ENCODE measurements at places on chromosomes 6 and 20.

DNA sequence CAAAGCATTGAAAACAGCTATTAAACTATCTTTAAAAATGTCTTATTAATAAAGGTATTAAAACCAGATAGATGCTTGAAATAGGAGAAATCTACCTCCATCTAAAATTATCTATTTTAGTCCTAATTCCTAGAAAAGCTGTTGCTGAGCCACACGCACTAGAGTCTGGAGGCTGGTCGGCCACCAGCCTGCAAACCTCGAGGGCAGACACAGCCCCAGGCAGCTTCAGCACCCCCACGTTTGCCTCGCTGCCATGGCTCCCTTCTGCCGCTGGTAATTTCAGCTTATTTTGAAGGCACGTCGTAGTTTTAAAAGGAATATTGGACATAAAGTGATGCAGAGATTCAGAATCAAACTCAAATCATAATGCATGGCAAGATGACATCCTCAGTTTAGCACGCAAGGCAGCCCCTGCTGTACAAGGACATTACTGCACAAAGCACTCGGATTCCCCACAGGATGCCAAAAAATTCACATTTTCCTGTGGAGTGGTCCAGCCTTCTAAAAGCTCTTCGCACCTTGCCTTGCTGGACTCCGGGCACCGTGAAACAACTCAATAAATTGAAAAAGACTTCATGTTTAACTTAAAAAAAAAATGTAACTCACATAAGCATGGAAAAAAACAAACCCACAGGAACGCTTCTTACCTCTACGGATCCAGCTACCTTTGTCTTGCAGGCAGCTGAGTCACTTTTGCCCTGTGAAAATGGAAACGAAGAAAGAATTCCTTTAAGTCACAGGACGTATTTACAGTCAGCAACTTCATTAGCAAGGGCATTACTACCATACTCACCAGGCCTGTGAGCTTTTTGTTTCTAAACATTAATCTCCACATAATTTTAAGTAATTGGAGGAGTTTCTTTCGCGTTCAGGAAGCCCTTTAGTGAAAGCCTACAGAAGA lies 143.4 kb upstream of the RPS6KA2 start:
- no peak for DNase-seq

DNA sequence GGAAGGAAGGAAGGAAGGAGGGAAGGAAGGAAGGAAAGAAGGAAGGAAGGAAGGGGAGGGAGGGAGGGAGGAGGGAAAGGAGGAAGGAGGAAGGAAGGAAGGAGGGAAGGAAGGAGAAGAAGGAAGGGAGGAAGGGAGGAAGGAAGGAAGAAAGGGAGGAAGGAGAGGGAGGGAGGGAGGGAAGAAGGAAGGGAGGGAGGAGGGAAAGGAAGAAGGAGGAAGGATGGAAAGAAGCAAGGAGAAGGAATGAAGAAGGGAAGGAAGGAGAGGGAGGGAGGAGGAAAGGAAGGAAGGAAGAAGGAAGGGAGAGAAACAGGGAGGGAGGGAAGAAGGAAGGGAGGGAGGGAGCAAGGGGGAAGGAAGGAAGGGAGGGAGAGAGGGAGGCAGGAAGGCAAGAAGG lies 204.9 kb downstream of the PHACTR1 start:
- DNase-seq, result no peak

DNA sequence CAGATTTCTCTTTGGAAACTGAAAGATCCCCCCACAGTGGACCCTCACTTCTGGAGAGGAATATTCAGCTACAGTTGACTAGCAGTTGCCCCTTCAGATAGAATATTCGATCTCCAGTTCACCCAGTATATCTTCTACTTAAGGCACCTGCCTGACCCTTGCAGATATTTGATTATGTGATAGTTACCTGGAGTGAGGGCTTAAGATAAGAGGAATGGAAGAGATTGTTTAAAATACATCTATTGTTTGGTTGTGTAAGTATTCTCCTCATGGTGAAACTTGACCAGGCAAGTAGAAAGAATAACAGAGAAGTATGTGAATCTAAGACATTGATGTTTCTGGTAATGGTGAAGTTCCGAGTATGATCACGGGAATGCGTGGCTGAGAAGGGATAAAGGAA lies 1.6 kb upstream of the ZCCHC3 start:
- no peak for DNase-seq

DNA sequence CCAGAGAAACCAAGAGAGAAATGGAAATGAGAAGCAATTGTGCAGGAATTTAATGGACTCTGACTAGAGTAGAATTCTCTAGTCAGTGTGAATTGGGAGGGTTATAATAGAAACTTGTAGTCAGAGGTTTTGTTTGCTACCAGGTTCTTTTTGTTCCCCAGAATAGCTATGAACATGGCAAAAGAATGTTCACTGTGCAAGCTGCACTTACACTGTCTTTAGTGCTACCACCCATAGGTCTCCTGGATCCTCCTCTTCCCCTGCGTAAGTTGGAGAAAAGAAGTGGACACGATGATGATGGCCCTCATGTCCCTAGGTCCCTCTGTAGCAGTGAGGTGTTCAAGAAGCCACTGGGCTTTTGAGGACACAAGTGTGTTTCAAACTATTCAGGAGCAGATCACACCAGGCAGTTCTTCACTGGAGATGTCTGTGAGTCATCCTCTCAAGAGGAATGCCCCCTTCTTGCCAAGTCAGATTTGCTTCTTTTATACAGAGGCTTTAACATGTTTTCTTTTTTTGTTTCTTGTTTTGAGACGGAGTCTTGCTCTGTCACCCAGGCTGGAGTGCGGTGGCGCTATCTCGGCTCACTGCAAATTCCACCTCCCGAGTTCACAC lies 47.6 kb upstream of the SMIM8 start:
- no peak for DNase-seq

- no peak for DNase-seq
Measured at GRCh38 chr6:22284666-22285065, 12.2 kb downstream of the PRL start.

DNA sequence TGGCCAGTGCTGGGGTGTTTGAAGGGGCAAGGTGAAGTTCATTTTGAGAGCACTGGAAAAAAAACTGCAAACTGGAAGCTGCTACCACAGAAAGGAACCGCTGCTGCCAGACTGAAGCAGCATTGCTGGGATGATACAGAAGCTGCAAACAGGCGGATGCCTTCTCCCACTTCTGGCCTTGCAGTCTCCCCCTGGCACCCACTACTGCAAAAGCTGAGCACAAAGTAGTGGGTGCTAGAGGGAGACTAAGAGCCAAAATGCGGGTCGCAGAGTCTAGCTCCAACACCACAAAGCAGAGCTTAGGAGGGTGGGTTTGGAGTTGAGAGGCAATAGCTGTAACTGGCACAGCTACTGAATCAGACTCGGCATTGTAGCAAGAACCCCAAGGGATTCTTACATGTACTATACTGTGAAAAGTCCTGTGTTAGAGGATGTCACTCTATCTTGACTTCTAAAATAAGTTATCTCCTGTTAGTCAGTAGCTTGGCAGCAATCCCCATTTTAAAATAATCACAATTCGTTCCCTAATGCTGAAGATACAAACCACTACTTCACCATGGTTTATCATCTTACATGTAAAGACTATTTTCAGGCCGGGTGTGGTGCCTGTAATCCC lies 44.0 kb upstream of the COL21A1 start:
- no peak for DNase-seq

- DNase-seq, result no peak
Measured at GRCh38 chr6:135108692-135109091, 54.1 kb upstream of the HBS1L start.

GRCh38 chr6:81023007-81023582 lies 729.4 kb downstream of the TENT5A start:
- no peak for DNase-seq

GRCh38 chr6:116667623-116668022 lies 943 bp downstream of the ZUP1 start:
- DNase-seq, result no peak

DNA sequence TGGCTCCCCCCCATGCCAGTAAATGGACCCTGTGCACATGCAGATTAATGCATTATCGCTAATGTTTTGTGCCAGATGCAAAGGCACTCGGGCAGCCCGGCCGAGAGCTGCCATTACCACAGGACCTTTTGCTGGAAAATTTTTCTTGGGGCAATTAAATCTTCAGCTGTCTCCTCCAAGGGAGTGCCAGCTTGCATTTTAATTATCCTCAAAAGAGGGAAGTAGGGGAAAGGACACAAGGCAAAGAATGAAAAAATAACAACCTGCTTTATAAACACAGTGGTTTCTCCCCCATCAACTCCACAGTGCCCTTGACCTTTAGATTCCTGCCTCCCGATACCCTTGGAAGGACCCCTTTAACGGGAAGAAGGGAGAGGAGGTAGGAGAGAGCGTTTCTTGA lies 48.2 kb downstream of the PDYN start:
- DNase-seq, result no peak

GRCh38 chr6:48078120-48078519 lies 32.9 kb downstream of the PTCHD4 start:
- DNase-seq, result no peak

- no peak for DNase-seq
Measured at GRCh38 chr6:71035871-71036270, 79.0 kb upstream of the B3GAT2 start.

DNA sequence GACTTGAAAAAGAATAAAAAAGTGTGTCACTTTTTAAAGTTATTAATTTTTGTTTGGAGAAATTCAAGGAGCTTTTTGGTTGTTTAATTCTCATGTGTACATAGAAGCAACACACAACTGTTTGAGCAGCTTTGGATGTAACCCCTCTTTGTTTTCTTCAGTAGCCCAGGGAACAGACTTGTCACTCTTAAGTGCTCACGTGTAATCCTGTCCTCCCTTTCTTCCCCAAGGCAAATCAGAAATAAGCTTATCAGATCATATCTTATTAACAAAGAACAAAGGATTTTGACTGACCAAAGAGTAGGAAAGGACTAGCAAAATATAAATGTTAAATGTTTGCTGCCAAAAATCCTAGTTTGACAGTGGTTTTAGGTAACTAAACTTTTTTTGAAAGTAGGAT lies 7.3 kb upstream of the FLRT3 start:
- no peak for DNase-seq

GRCh38 chr6:49550492-49551077 lies at the start of gene C6orf141:
TSS of gene C6orf141 (plus strand) at chr6:49550668. CDS start at chr6:49550793, 125 bp downstream.
- no peak for DNase-seq

DNA sequence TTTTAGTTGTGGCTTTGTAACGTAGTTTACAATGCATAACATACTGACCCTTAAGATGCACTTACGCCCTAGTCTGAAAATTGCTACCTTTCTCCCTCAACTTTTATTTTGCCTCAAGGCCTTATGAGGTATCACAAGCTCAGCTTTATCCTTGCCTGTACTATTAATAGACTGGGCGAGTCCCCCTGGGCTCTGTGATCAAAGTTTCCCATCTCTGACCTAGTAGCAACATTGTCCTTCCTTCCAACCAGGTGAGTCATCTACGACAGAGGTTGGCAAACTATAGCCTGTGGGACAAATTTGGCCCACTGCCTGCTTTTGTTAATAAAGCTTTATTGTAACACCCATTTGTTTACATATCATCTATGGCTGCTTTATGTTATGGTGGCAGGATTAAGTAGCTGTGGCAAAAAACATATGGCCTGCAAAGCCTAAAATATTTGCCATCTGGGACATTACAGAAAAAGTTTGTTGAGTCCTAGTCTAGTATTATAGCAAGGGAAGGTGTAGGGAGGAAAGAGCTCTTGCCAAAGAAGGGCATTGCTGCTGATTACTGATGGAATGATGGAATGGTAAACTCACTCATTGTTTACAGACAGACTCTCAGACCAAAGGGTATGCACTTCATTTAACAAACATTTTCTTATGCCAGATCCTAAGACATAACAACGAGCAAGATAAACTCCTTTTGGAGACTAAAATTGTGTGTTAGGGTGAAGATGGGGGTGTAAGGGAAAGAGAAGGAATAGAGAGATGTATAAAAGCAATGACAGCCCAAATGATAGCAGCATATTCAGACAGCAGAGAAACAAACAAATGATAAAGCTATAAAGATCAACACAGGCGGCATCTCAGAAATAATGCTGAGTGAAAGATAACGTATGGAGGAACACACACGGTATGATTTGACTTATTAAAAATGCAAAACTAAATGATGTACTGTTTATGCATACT lies 74.2 kb downstream of the SLC22A23 start:
- DNase-seq, result no peak

DNA sequence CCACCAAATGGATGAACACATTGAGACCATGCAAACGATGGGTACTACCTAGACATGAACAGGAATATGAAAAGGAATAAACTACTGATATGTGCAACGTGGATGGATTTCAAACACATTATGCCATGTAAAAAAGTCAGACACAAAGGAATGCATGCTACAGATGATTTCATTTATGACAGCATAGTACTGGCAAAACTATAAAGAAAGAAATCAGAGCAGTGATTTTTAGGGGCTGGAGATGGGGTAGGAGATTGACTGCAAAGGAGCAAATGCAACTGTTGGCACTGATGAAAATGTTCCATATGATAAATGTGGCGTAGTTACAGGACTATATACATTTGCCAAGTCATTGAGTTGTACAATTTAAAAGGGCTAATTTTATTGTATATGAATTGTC lies 13.4 kb upstream of the COL12A1 start:
- DNase-seq, result no peak

DNA sequence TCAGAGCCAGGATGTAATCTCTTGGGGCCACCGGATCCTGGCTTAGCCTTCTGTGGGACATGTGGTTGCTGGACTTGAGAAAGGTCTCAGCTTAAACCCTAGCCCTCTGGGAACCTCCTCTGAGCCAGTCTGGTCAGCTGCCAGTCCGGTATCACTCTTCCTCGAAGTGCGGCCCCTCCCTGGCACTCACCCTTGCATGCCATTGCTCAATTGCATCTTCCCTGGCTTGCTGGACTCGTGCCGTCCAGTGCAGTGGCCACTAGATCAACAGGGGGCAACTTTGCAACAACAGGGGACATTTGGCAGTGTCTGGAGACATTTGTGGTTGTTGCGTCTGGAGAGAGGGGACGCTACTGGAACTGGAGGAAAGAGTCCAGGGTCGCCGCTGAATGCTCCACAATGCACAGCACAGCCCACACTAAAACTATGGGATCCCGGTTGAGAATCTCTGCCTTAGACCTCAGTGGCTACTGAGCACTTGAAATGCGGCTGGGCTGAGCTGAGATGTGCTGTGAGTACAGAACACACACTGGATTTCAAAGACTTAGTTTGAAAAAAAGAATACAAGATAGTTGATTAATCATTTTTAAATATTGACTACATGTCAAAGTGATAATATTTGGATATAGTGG lies 152.1 kb downstream of the TFAP2C start:
- DNase-seq, result no peak

DNA sequence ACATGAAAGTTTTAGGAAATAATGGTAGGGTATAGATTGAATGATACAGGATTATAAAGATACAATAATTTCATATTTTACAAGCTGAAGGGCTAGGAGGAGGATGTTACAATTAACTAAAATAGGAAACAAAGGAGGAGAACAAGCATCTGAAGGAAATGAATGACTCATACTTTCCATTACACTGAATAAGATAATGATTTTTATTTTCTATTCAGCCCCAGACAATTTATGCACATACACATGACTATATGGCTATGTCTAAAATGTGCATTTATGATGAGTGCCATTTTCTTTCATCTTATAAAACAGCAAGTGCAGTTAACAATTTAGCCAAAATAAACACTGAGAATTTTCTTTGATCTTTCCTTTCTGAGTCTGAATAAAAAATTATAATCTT lies 994.6 kb upstream of the ADGRB3 start:
- DNase-seq, result no peak

Measured in left renal cortex interstitium (tissue), 4 donors.